ENCODE measurements at places on chromosomes 7 and 10.
A peak's percentile ranks its signal among the peaks of the same experiment; 100 is the strongest.

GRCh38 chr7:81232084-81232799, 313.4 kb upstream of the SEMA3C start:
- DNase-seq, result no peak

GRCh38 chr7:3738964-3739363, 437.9 kb downstream of the SDK1 start:
- no peak for DNase-seq

DNA sequence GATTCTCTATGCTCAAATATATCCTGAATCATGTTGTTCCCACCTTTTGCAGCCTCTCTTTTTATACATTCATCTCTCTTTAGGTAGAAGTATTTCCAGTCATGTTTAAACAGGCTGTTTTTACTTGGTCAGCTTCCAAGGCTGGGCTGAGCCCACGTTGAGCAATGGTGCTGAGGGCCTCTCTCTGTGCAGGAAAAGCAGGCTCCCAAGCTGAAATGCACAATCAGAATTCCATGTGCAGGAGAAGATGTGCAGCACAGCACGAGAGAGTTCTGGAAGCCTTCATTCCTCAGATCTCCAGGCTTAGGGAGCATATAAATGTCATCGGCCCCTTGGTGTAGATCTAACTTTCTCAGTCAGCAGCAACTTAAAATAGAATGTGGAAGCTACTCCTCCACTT, 588.5 kb downstream of the TNS3 start:
- no peak for DNase-seq

GRCh38 chr7:28979776-28980175, 21.6 kb upstream of the TRIL start:
- no peak for DNase-seq

DNA sequence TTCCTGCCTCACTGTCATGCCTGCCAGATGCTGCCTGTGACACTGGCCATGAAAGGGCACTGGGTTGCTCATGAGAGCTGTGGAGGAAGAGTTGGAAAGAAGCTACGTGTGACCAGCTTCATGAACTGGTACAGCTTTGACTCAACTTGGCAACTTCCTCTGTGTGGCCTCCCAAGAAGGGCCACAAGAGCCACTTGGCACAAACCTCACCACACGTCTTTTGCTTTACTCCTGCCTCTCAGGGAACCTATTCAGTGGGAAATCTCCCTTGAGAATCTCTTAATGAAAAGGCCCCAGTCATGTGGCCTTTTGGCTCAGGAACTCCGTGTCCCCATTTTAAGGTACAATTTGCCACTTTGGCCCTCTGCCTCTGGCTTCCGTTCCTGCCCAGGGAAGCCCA, 54.5 kb downstream of the FRMD4A start:
- no peak for DNase-seq

GRCh38 chr7:118006979-118007378, 133.7 kb upstream of the CTTNBP2 start:
- no peak for DNase-seq

DNA sequence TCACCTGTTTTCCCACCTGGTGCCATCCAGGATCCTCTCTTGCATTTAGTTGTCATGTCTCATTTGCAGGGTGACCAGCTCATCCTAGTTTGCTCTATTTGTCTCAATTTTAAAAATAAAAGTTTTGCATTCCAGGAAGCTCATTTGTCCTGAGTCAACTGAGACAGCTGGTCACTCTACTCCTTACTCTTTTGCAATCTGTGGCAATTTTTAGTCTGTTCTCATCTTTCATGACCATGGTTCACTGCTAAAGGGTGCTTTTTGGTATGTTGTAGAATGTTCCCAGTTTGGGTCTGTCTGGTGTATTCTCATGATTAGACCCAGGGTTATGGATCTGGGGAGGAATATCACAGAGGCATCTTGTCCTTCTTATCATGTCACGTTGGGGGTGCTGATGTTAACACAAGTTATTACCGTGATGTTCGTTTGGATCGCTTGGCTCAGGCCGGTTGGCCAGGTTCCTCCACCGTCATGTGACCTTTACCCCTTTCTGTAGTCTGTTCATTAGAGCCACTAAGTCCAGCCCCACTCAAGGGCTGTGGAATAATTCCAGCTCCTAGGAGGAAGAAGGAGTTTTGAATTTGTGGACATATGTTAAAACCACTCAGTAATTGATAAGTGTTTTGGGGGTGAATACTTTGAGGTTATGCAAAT, 103.3 kb upstream of the IGFBP3 start:
- DNase-seq, result no peak

DNA sequence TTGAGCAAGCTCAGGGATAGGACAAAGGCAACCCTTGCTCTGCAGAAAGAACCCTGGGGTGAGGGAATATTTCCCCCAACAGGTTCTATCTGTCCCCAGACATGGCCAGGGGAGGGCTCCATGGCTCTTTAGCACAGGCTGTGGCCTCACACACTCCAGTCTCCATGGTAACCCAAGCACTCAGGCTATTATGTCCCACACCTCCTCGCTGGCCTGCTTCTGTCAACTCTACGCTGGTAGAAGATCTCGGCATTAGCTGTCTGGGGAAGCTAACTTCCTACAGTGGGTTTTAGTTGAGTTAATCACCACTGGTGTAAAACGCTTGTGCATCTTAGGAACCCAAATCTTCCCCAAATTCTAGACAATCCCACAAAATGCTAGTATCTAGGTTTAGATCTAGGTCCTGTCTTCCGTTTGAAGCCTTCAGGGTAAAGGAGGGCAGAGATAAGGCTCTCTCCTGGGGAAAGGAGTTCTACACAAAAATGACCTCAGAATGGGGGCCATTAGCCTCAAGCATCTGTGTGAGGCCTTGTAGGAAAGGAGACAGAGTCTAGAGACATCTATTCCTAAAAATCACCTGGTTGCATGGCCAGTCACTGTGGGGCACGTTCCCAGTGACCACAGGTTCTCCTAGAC, 36.7 kb upstream of the SLIT1 start:
- no peak for DNase-seq

- DNase-seq, result no peak
Observed at GRCh38 chr10:23075672-23076071, 19.7 kb upstream of the MSRB2 start.

DNA sequence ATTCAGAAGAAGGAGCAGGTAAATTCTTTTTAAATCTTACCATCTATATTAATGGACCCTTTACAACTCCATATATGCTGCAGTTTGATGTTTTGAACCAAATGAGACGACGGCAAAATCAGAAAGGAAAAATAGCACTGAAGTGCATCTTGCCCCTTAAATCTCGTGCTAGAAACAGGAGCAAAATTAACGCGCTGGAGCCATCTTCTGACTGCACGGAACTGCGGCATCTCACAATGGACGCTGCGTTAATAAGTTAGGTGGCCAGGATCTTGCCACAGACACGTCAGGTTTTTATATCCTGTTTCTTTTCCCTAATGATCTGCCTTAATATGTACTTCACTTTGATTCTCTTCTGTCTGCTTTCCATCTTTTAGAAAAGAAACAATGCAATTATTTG, 354.5 kb downstream of the TFEC start:
- no peak for DNase-seq

- DNase-seq, result no peak
Observed at GRCh38 chr7:91520645-91521044, 256.4 kb downstream of the FZD1 start.

DNA sequence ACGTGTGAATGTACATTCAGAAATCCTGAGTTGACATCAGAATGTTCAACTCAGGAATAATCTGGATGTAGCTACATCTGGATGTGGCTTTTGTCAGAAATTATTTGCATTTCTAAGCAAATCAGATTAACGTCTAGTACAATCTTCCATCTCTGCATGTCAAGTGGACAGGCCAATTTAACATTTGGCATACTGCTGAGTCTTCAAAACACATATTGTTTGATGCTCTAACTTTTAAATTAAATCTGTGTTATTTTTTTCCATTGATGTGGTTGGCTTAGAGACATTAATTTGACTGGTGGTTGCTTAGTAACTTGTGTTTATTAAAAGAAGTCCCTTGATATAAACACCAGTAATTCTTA, 3.4 kb downstream of the STAMBPL1 start:
- no peak for DNase-seq

DNA sequence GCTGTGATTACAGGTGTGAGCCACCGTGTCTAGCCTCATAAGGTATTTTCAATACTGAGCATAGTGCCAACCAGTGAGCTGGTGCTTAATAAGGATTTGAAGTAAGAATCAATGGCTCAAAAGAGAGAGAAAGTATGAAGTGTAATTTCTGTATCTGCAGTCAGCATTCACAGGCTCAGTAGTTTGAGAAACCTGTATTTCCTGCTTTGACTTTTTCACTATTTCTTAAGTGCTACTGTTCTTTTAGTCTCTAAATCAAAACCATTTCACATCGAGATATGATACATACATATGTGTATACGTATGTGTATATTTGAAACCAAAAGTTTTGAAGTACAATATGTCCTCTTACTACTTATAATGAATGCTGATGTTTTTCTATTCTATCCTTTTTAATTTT, 189.9 kb downstream of the PPP1R9A start:
- DNase-seq, result no peak

- no peak for DNase-seq
Observed at GRCh38 chr7:6294839-6295238, 22.4 kb upstream of the CYTH3 start.

- DNase-seq, result no peak
Observed at GRCh38 chr7:149440222-149440621, 20.6 kb downstream of the ZNF777 start.

GRCh38 chr7:1262441-1262840, 29.8 kb downstream of the UNCX start:
- no peak for DNase-seq

GRCh38 chr7:105079348-105079747, 65.3 kb downstream of the KMT2E start:
- DNase-seq, result no peak

DNA sequence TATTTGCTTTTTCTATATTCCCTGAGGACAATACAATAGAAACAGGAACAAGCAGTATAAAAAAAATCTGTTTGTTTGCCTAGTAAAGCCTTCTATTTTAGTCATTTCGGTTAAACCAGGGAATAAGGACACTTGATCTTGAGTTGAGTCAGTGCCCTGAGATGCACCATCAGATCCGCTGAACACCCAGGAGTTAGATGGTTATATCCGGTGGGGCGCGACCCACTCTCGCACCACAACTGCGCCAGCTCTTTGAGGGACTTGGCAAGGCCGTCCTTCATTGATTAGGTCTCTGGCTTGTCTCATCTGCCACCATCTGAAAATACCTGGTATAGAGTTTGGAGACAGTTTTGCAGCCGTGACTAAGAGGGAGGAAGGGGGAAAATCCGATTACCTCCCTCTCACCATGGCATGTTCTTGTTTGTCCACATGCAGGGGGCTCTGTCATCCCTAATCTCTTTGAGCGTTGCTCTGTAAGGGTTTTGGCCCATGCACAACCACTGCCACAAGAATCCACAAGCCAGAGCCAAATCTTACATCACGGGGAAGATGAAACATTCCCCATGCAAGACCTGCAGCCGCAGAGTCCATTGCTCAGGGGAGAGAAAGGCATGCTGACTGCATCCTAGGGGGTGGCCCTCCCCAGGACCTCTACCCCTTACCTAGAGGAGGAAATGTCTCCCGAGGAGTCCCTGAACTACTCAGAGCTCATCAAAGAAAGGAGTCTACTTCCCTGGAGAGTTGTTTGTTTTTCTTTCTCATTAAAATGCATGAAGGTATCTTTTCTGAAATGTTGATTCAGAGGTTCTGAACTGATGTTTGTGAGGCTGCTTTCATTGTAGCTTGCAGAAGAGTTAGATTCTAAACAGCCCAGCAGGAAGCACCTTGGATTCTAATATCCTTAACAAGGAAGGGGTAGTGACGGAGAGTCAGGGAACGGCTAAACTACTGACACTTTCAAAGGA, 101.6 kb upstream of the FAM171A1 start:
- no peak for DNase-seq

- no peak for DNase-seq
Observed at GRCh38 chr7:106421181-106421762, 136.5 kb upstream of the NAMPT start.

GRCh38 chr10:15225511-15225910, 57.0 kb upstream of the NMT2 start:
- no peak for DNase-seq

- no peak for DNase-seq
Observed at GRCh38 chr10:44995914-44996669, 4.6 kb upstream of the ZNF22 start.

DNA sequence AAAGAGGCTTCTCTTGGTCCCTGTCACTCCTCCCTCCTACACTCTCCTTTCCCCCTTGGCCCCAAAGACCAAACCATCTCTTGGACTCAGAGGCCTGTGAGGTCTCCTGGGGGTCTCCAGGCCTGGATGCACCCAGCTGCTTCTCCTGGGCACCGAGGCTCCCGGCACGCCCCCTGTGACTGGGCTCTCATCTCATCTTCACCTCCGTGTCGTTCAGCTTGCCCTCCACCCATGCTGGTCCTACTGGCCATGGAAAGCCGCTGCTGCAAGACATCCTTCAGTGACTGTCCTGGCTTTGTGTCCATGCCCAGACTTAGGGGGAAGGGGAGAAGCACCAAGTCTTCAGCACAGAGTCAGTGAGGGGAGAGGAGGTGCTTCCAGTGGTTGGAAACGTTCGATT, 141.4 kb upstream of the RET start:
- DNase-seq, result no peak

- DNase-seq, result no peak
Observed at GRCh38 chr10:32943395-32943794, 14.6 kb downstream of the ITGB1 start.

- no peak for DNase-seq
Observed at GRCh38 chr7:37947138-37947940, 26.9 kb downstream of the EPDR1 start.

- no peak for DNase-seq
Observed at GRCh38 chr7:116969371-116969902, 16.1 kb downstream of the ST7 start.

DNA sequence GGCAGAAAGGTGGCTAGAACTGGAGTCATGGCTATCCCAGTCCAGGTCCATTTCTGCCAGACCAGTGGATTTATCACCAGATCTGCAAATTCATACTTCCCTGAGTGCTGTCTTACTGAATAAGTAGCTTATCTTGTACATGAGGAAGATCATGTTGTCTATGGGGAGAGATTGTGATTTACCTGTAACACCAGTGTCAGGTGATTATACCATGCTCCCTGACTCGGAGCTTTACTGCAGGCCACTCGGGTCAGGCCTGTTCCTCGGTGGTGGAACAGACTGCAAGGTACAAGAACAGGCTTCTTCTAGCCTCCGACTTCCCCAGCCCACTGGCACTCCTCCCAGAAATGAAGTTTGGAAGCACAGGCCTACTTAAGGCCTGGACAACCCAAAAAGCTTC, 42.6 kb upstream of the DLG5 start:
- no peak for DNase-seq

DNA sequence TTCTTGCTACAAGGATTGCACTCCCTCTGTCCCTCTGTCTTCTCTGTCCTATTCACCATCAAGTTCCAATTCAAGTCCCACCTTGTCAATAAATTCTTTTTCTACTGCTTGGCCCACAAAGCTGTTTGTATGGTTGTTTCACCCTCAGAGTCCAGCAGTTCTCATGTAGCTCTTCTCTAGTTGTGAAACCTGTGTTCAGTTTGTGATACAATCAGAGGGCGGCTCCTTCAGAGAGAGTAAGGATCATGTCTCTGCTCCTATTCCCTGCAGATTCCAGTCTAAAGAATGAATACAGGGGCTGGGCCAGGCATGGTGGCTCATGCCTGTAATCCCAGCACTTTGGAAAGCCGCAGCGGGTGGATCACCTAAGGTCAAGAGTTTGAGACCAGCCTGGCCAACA, 126.6 kb upstream of the BET1 start:
- DNase-seq, result no peak

GRCh38 chr10:110357252-110357780, 52.6 kb upstream of the SMNDC1 start:
- peak; percentile 74 for DNase-seq

All from activated CD4-positive, alpha-beta T cell treated with anti-CD3 and anti-CD28 coated beads for 4 hours (primary cell).